ENCODE measurements at places on chromosomes 5 and 9. TPM values are rescaled to one million over a fixed set of nuclear protein-coding genes. Genes with fewer than 3 reads are reported as not detected.
A peak's percentile ranks its signal among the peaks of the same experiment; 100 is the strongest.

DNA sequence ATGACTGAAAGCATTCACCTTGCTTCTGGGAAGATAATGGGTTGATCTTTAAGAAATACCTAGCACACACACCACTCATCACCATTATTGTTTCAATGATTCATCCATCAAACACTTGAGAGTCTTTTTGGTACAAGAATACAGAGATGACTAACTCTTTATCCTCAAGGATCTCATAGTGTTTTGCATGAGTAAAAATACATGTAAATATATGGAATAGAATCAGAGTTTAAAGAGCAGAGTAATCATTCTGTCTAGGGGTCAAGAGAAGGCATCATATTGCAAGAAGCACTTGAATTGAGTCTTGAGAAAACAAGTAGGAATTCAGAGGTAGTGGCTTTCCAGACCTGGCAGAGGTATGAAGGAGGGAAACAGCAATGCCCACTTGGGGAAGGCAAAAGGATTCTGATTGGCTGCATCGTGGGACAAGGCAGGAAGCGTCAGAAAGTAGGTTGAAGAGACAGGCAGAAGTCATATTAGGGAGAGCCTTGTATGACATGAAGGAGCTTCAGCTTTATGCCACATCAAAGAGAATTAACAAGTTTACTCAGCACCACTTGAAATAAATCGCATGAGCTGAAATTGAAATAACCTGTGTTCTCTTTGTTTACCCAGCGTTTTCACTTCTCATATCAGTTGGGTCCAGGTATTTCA, 542.5 kb downstream of the TLE1 start:
- no peaks in the 10 kb centered on the region for H3K4me1 ChIP-seq
- H3K36me3 ChIP-seq: no peaks in the 10 kb centered on the region
- DNase-seq: no peak

The TAF1L gene
- not detected for total RNA-seq

DNA sequence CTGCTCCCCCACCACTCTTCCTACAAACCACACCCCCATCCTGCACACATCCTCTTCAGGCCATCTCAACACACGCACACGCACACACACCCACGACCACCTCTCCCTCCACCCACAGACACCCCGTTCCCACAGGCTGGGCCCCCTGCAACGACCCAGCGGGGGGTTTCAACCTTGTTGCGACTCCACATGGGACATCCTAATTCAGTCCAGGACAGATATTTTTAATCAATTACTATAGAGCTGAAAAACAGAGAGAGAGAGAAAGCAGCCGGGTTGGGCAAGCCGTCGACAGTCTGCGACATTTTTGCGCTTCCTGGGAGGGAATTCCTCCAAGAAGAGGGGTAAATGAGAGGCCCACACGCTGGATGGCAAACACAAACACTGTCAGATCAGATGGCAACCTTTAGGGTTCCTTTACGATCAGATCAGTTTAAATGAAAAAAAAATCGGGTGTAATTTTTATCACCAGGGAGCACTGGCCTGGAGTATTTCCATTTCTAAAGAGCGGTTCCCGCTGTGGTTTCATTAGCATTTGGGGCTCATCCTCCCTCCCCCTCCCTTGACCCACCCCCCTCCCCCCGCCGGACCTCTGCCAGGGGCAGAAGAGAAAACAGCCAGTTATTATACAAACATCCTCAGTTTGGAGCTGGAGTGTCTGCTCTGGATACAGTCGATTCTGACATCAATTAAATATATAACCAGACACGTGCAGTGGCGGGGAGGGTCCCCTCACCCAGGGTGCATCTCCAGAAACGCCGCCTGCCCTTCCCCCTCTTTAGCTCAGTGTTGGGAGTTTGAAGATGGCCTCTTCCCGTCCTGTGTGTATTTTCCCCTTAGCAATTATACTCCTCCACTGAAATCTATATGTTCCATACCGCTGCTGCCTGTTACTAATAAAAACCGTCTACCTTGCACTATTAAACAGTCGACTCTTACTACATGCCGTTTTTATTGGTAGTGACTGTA, 2.3 kb upstream of the IRX2 start:
- H3K36me3 ChIP-seq: no peaks in the 10 kb centered on the region
- DNase-seq: no peak
- peaks cover 3% of the 10 kb centered on the region for H3K4me1 ChIP-seq
- H3K4me3 ChIP-seq: no peak overlapping the region
- H3K27ac ChIP-seq: no peak overlapping the region
- H3K27me3 ChIP-seq: peaks cover 23% of the 10 kb centered on the region

The NPM1 gene
- total RNA-seq: 269 TPM

The SMIM33 gene
- total RNA-seq: not detected

DNA sequence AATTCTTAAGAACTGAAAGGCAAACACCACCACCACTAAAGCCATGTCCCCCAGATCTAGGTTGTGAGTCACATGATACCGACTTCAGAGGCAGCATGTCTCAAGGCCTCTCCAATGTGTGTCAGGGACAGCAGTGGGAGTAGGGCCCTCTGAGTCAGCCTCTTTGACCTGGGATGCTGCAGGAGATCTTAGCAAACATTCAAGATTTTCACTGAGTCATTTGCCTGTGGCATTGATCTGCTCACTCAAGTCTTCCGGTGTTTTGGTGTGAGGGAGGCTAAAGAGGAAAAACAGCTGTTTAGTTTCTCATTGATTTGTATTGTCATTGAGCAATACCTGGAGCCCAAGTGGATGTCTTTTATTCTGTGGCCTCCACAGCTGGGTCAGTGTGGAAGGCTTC, 36.1 kb downstream of the TMC1 start:
- H3K27ac ChIP-seq: no peak overlapping the region
- H3K4me1 ChIP-seq: no peaks in the 10 kb centered on the region
- H3K27me3 ChIP-seq: no peaks in the 10 kb centered on the region
- no peaks in the 10 kb centered on the region for H3K36me3 ChIP-seq
- H3K4me3 ChIP-seq: no peak overlapping the region

- no peak overlapping the region for H3K4me3 ChIP-seq
- H3K27ac ChIP-seq: no peak overlapping the region
- H3K36me3 ChIP-seq: no peaks in the 10 kb centered on the region
- H3K27me3 ChIP-seq: no peaks in the 10 kb centered on the region
- DNase-seq: no peak
Observed at GRCh38 chr5:137491121-137491520, 8.0 kb downstream of the SPOCK1 start.

DNA sequence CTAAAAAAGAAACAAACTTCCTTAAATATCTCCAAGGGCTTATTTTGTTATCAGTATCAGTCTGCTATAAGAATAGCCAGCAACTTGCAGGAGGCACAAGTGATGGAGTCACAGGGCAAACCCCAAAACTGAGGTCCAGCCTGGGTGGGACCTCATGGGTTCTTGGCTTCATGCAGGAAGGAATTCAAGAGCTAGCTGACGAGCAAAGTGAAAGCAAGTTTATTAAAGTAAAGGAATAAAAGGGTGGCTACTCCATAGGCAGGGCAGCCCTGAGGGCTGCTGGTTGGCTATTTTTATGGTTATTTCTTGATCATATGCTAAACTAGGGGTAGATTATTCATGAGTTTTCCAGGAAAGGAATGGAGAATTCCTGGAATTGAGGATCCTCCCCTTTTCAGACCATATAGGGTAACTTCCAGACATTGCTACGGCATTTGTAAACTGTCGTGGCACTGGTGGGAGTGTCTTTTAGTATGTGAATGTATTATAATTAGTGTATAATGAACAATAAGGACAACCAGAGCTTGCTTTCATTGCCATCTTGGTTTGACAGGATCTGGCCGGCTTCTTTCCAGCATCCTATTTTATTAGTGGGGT, 231.9 kb downstream of the ADAMTSL1 start:
- peak overlapping the region; percentile 43 for H3K4me3 ChIP-seq
- peaks cover 3% of the 10 kb centered on the region for H3K36me3 ChIP-seq
- H3K27me3 ChIP-seq: no peaks in the 10 kb centered on the region
- peak overlapping the region; percentile 27 for H3K27ac ChIP-seq
- DNase-seq: no peak
- peaks cover 3% of the 10 kb centered on the region for H3K4me1 ChIP-seq

DNA sequence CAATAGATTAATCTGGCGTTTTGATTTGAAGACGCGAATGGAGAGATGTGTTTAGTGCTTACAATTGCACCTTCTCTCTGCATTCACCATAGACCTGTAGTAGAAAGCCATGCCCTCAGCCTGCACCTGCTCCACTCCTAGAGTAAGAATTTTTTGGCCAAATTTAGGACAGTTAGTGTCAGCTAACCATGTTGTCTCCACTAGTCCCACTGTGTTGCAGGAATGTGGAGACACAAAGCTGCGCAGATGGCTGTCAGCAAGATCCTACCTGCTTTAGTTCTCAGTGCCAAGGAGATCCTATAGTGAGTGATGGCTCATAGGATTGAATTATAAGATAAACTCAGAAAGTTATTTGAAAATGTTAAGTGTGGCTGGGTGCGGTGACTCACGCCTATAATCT, 35.1 kb upstream of the ABCA1 start:
- no peaks in the 10 kb centered on the region for H3K36me3 ChIP-seq
- H3K4me3 ChIP-seq: no peak overlapping the region
- no peaks in the 10 kb centered on the region for H3K27me3 ChIP-seq

GRCh38 chr5:68419637-68420452, 204.3 kb downstream of the PIK3R1 start:
- no peaks in the 10 kb centered on the region for H3K36me3 ChIP-seq
- no peak overlapping the region for H3K27ac ChIP-seq
- DNase-seq: no peak
- H3K4me3 ChIP-seq: no peak overlapping the region
- peaks cover 7% of the 10 kb centered on the region for H3K4me1 ChIP-seq

DNA sequence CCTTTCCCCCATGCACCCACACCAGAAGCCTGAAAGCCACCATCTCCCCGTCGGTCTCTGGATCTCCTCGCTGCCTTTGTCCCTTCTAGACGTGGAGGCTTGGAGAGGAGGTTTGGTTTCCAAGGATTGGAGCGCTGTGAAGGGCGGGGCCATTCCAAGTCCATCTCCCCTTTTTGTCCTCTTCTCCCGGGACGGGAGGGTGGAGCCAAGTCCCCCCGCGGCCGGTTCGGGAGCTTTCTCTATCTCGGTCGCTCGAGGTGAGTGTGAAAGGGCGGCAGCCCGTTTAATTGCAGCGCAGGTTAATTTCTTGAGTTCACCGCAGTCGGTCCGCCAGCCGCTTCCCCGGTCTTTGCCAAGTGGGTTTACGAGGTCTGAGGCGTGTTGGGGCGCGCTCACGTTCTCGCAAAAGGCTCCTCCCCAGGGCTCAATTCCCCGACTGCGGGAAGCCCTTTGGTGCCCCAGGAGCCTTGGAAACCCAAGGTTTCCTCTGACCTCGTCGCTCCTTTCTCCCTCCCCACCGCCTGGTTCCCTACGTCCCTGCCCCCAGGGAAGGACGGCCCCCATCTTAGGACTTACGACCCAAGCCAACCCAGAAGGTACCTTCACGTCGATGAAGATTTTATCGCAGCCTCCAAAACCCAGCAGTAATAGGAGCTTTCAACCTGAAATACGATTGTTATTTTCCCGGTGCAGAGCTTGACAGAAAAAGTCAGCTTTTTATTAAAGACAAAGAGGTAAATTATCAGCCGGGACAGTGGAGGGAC, 2.8 kb upstream of the ZNF462 start:
- H3K4me1 ChIP-seq: no peaks in the 10 kb centered on the region
- peak; percentile 65 for DNase-seq
- H3K4me3 ChIP-seq: peak overlapping the region; percentile 76
